Activated T-helper 1 cell treated with anti-CD3 and anti-CD28 coated beads, Interleukin-12 subunit alpha, Interleukin-12 subunit beta, Interleukin-2, Interleukin-4 antibody, amounts not matched to agents 30 ng/mL and 10 ng/mL and 1 ng/mL, durations not matched to agents 14 hours and 24 hours and 36 hours (primary cell): ENCODE measurements at places on chromosomes 7 and 10. TPM values are rescaled to one million over a fixed set of nuclear protein-coding genes. Genes with fewer than 3 reads are reported as not detected.
A peak's percentile ranks its signal among the peaks of the same experiment; 100 is the strongest.

DNA sequence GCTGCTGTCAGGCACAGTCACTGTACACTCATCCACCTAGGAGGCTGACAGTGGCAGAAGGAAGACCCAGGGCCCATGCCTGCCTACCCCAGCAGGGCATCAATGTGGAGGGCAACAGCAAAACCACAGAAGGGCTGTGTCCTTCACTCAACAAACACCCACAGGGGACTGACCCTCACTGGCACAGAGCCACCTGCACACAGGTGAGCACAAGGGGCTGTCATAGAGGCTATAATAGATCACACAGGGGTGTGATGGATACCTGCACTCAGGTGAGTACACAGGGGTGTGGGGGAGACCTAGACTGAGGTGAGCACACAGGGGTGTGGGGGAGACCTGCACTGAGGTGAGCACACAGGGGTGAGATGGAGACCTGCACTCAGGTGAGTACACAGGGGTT, 132.8 kb upstream of the TCERG1L start:
- DNase-seq = no peak

DNA sequence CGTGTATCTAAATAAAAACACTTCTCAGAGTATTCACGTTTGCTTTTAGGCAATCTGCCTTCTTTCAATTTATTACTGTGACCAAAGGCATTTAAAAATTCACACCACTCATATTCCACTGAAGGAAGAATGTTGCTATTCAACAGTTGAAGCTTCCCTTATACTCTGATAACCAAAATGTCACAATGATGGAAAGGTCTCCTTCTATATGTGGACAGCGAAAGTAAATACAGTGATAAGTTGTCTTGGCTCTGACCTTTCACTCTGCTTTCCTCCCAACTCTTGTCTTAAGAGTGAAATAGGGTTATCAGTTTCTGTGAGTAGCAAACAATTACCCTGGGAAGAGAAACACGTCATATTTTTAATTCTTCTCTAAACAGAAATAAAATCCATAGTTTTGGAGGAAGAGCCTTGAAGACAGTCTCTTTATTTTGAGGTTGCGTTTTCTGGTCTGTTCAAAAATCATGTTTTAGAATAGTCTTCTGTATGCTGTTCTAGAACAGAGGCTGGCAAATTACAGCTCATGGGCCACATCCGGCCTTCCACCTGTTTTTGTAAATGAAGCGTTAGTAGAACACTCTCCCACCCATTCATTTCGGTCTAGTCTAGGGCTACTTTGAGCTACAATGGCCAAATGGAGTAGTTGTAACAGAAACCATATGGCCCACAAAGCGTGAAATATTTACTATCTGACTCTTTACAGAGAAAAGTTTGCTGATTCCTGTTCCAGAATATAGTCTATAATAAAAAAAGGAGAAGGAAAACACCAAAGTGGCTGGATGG, 41.3 kb downstream of the ETV1 start:
- DNase-seq = no peak

- DNase-seq = no peak
These were observed 14.0 kb downstream of the TMEM130 start for GRCh38 chr7:98855610-98856422.

Gene KCNH2
- total RNA-seq = 0.20 and 0.49 TPM in 2 replicates

Gene DOCK1
- total RNA-seq = 0.75 and 1.2 TPM in 2 replicates

Gene SYT15B
- 0.15 and 0.23 TPM in 2 replicates for total RNA-seq

Gene MET
- total RNA-seq = 3.2 TPM in 2 replicates

DNA sequence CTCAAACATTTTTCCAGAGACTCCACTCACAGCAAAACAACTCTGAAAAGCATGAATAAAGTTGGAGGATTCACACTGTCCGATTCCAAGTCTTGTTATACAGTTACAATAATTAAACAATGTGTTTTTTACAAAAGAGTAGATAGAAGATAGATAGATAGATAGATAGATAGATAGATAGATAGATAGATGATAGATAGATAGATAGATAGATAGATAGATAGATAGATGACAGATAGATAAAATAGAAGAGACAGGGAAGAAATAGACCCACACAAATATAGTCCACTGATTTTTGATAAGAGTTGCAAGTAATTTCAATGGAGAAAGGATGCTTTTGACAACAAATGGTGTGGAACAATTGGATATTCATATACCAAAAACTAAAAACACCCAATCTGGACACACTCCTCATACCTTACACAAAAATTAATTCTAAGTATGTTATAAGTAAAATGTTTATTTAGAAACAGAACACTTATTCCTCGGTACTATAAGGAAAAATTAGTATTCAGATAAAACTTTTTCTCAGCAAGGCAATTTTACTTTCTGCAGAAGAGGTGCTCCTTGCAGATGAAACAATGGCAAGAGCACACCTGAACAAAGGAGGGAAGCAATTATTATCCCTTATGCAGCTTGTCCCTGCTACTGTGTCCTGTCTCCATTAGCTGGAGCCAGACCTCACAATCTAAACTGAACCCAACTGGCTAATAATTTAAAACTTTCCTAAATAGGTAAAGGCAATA, 5.7 kb upstream of the TAS2R39 start:
- no peak for DNase-seq

- DNase-seq = no peak
These were observed 20.0 kb downstream of the IMPDH1 start for GRCh38 chr7:128389618-128390329.

Gene HOXA4
- total RNA-seq = not detected in 2 replicates

Gene NCAPG2
- 76.5 and 86.9 TPM in 2 replicates for total RNA-seq

DNA sequence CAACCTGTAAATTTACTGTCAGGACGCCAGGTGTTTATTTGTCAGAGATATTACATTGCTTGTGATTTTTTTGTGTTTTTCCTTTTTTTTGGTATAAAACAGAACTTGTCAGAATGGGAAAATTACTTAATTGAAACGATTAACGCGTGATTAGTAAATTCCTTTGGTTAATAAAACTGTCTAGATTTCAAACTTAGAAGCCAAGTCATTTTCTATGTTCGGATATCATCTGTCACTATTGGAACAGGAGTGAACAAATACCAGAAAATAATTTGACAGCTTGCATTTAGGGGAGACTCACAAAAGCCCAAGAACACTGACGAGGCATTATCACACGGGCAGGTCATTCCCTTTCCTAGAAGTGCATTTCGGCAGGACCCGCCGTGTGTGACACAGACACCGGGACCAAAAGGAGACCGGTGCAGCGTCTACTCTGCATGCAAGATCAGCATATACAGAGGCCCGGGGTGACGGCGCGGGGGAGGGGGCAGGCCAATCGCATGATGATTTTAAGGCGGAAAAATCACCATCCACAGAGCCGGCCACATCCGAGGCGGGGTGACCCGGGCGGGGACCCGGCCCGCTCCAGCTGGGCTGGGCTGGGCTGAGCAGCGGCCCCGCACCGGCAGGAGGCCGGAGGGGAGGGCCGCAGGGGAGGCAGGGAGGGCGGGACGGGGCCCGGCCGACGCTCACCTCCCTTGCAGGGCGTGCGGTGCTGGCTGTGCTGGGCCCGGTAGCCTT, 841 bp downstream of the GLUD1 start:
- peak; percentile 70 for DNase-seq

DNA sequence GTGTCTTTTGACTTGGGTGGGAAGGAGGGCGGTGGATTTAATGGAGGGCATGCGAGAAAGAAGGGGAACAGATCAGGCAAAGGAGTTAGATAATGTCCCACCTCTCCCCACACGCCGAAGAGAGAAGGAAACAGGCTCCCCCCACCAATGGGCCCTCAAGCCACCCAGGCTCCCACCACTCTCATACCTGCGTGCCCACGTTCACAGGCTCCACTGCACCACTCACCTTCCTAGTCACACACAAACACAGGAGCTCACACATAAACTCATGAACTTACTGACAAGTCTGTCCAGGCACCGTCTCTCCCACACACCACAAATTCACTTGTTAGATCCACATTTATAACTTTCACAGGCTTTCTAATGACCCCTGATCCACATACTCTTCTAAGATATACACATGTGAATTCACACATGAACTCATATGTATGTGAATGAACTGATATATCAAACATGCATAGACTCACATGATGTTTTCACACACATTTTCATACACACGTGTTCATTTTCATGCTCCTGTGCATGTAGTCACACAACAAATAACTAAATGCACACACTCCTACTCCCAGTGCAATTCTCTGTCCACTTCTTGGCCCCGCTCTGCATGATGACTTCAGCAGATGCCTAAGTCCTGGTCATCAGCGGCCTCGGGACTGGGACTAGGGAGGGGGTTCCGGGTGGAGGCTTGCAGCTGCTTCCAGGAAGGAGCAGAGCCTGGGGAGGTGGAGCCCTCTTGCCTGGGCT, 1.5 kb downstream of the LZTS2 start:
- DNase-seq = no peak

DNA sequence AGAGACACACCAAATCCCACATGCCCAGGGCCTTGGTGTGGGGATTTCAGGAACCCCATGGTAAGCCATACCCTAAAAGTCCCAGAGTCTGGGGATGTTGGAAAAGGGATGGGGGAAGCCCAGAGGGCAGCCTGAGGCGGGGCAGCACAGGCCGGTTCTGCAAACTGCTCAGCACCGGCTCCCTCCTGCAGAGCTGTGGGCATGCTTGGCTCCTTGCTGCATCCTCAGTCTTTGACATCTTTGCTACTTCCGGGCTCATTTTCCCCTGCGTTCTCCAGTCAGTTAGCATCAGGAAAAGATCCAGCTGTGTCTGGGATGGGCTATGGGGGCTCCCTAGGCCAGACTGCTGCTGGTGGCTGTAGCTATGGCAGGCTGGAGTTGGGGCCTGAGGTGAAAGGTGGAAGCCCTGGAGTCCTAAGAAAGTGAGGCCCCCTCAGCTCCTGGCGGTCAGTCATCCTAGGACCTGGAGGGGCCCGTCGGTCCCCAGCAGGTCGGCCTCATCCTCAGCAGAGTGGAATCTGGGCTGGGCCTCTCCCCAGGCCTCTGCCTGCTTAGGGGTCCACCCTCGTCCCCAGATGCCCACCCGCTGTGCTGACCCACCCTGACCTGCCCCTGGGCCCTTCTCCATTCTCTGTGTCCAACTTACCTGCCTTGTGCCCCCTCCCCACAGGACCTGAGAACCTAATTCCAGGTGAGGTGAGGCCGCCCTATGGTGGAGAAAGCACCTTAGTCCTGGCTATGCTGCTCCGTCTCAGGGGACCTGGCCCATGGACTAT, 9.3 kb downstream of the TBATA start:
- no peak for DNase-seq

DNA sequence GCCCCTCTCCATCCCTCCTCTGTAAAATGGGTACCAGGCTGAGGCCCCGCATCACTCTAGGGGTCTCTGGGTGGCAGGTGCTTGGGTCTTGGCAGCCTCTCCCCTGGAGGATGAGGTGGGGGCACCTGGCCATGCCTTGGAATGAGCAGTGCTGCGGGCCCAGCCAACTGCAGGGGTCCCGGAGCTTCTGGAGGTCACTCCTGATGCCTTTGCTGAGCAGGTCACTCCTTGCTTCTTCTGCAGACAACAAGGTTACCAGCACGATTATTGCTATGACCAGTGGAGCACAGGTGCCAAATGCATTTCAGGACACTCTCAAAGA, 22.4 kb upstream of the ZNF488 start:
- no peak for DNase-seq

DNA sequence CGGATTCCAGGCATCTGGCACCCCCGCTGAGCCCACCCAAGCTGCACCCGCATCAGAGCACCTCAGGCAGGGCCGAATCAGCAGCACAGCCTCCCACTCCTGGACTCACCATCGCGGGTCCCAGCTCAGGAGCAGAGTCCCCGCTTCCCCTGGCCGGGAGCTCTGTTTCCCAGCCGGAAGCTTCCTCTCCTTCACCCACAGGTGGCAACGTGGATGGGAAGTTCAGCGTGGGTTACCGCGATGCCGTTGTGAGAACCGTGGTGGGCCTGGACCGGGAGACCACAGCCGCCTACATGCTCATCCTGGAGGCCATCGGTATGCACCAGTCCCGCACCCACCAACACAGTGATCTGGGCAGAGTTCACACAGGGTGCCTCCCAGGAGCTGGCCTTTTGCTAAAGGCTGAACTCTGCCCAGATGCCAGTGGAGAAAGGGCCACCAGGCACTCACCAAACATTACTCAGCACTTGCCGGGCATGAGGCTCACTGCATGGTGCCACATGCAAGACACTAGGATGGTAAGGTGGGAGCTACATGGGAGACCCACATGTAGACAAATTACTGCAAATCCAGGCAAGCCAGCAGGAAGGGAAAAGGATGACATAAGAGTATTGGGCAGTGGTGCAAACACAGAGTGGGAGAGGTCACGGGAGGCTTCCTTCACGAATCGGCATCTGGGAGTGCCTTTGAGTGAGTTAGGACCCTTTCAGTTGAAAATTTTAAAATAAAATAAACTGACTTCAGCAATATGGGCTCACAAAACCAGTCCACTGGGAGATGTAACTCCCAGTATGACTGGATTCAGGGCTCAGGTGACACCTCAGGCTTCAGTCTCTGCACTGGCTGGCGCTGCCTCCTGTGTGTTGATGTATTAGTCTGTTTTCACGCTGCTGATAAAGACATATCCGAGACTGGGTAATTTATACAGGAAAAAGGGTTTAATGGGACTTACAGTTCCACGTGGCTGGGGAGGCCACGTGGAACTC, 10.4 kb downstream of the C10orf105 start:
- DNase-seq = no peak

DNA sequence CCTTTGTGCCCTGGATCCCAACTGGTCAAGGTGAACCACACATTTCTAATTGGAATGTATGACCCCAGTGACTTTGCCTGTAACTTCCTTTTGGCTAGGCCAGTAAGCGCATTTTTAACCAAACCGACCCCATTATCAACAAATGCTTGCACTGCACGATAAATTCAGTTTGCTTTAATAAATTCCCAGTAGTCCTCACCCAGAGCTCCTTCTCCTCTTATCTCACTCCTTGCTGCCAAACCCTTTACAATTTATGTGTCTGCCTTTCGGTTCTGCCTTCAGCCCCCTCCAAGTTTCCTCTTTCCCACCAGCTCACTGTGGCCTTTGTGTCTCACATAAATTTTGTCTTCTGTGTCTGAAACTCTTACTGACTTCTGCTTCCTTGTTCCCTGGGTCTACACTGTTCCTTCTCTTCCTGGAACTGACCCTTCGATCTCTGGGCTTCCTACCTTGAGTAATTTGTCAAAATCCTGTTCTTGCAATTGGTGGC, 59.0 kb downstream of the TBXAS1 start:
- no peak for DNase-seq
